ENCODE measurements at places on chromosomes 6 and 20. TPM values are rescaled to one million over a fixed set of nuclear protein-coding genes. Genes with fewer than 3 reads are reported as not detected.

Gene LY6G6C
- total RNA-seq, result 0.25 TPM

Gene CST5
- total RNA-seq, result not detected

Gene OR12D3
- not detected for total RNA-seq

Gene PRL
- total RNA-seq, result not detected

Gene HLA-DQA1
- under 0.01 TPM for total RNA-seq

Gene KIF6
- 0.98 TPM for total RNA-seq

Gene VSTM2L
- total RNA-seq, result 164 TPM

Gene RUNX2
- 0.49 TPM for total RNA-seq

Gene TCF21
- not detected for total RNA-seq

Gene BMP6
- total RNA-seq, result 3.4 TPM

Gene TNFAIP3
- total RNA-seq, result 1.7 TPM

Gene IRAK1BP1
- total RNA-seq, result 15.0 TPM

Gene SIRPA
- total RNA-seq, result 9.3 TPM

Gene PACRG
- 5.4 TPM for total RNA-seq

Gene SULF2
- total RNA-seq, result 36.4 TPM

Gene GPR6
- 0.74 TPM for total RNA-seq

Gene CST4
- total RNA-seq, result not detected

Gene PGC
- total RNA-seq, result 0.49 TPM

Gene PSORS1C2
- not detected for total RNA-seq

Gene CGA
- not detected for total RNA-seq

Gene EYA2
- total RNA-seq, result 1.5 TPM

Gene UQCC2
- total RNA-seq, result 10.8 TPM

Gene HLA-DRA
- total RNA-seq, result 2.2 TPM

Gene OR2B6
- total RNA-seq, result not detected

Gene LPIN3
- total RNA-seq, result 0.49 TPM

Gene HLA-C
- 3.2 TPM for total RNA-seq

Gene SLC4A11
- under 0.01 TPM for total RNA-seq

Gene EDN1
- 3.4 TPM for total RNA-seq

Gene FAM209B
- total RNA-seq, result not detected

Gene ANKRD60
- not detected for total RNA-seq

Gene FERMT1
- total RNA-seq, result 1.5 TPM

Gene SLC22A2
- total RNA-seq, result 0.74 TPM

Gene MEI4
- 0.25 TPM for total RNA-seq

Gene TBC1D32
- total RNA-seq, result 32.2 TPM

Gene SLC22A3
- 3.0 TPM for total RNA-seq

Gene HLA-DQA2
- total RNA-seq, result not detected

Gene TNF
- not detected for total RNA-seq

Gene MTO1
- 11.8 TPM for total RNA-seq

Gene PHACTR1
- 45.5 TPM for total RNA-seq

Gene PABPC1L
- total RNA-seq, result 5.2 TPM

Gene OTOR
- under 0.01 TPM for total RNA-seq

Gene LRP11
- total RNA-seq, result 17.9 TPM

Gene WFDC5
- not detected for total RNA-seq

Gene SCRT2
- total RNA-seq, result 4.7 TPM

Gene FNDC11
- total RNA-seq, result 4.4 TPM

Gene SOBP
- total RNA-seq, result 58.0 TPM

Gene C20orf141
- not detected for total RNA-seq

Gene RSPO4
- not detected for total RNA-seq

All from temporal lobe (tissue), 4 donors.